Suppressor macrophage (primary cell): ENCODE measurements at places on chromosomes 6 and 20.
A peak's percentile ranks its signal among the peaks of the same experiment; 100 is the strongest.

- DNase-seq = no peak
These were observed 64.0 kb downstream of the MAP3K5 start for GRCh38 chr6:136728033-136728939.

- peak; percentile 14 for DNase-seq
These were observed 58.6 kb downstream of the GFOD1 start for GRCh38 chr6:13428583-13429405.

- peak; percentile 10 for DNase-seq
These were observed 2.8 kb upstream of the HTR1B start for GRCh38 chr6:77466055-77466450.

- no peak for DNase-seq
These were observed 230.1 kb downstream of the PREX1 start for GRCh38 chr20:48597521-48598302.
